ENCODE measurements at places on chromosomes 7 and 10. TPM values are rescaled to one million over a fixed set of nuclear protein-coding genes. Genes with fewer than 3 reads are reported as not detected.
A peak's percentile ranks its signal among the peaks of the same experiment; 100 is the strongest.

ADAM12 gene
- 0.17 TPM for total RNA-seq

- DNase-seq = peak; percentile 36
These were observed 154.8 kb upstream of the COBL start for GRCh38 chr7:51471210-51471980.

GRCh38 chr10:71213761-71214440 lies 1.5 kb downstream of the UNC5B start:
- DNase-seq = no peak

GRCh38 chr10:71087622-71088021 lies 124.7 kb upstream of the UNC5B start:
- DNase-seq = peak; percentile 4

DNA sequence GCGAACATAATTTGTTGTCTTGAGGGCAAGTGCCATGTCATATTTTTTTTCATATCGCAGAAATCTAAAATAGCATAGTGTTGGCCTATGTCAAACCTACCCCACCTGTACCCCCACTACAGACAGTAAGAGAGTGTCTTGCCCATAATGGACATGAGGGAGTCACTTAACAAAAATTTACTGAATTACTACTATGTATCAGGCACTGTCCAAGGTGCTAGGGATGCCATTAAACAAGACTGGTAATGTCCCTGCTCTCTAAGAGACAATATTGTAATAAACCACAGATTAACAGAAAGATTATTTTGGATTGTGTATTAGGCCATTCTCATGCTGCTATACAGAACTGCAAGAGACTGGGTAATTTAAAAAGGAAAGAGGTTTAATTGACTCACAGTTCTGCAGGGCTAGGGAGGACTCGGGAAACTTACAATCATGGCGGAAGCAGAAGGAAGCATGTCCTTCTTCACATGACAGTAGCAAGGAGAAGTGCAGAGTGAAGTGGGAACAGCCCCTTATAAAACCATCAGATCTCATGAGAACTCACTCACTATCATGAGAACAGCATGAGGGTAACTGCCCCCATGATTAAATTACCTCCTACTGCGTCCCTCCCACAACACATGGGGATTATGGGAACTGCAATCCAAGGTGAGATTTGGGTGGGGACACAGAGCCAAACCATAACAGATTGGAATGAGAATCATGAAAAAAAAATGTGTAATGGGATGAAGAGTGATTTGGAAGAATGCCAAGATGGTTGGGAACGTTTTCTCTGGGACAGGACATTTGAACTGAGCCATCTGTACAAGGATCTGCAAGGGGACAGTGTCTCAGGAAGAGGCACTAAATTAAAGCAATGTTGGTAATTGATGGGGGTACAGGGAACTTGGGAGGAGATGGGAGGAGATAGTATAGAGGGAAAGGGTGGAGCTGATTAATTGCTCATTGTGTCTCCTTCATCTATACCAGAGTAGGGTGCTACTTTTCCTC lies 108.5 kb downstream of the FAM107B start:
- DNase-seq = no peak
